COR-L47 (cell line): ENCODE measurements at places on chromosomes 5 and 9.

DNA sequence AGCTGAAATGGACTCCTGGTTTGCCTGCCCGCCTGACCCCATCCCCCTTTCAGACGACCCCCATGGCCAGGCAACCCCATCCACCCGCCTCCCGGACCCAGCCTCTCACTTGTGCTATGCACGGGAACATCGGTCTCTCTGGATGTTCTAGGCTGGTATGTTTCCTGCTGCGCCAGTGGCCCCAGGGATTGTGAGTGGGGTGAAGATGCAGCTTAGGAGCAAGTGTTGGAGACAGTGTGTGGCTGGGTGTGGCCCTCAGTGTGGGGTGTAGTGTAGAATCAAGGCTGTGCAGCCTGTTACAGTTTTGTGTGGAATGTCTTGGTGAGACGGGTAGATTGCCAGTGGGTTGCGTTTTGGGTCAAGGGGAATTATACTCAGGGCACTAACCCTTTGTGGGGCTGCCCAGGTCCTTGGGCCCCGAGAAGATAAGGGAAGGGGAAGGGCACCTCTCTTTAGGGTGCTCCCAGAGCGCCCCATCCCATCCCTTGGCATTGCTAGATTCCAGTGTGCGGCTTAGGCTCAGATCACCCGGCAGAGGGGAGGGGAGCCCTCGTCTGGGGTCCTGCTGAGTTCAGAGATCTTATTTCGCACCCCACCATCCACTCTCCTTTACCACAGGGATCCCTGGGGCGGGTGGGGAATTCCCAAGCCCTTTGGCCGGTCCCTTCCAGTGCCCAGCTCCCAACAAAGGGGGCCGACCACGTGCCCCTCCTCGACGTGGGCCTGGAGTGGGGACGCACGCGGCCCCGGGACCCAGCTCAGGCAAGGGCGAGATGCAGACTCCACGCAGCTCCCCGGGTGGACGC lies 4.6 kb downstream of the IER5L start:
- no peak for DNase-seq

DNA sequence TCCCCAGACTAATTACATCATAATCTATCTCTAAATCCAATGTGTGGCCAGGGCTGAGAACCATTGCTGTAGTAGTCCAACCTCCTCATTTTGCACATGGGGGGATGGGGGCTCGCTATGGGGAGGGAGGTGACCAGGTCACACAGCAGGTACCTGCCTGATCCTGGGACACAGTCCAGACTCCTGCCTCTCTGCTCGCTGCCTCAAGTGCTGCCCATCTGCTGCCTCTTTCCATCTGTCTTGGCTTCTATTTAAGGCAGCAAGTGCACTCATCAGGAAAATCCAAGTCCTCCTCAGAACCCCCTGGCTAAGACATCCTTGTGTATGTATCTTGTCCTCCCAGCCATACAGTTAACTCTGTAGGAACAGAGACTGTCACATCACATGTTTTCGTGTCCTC lies 57.7 kb upstream of the FRRS1L start:
- DNase-seq: no peak

GRCh38 chr5:35884191-35884769 lies 27.6 kb downstream of the IL7R start:
- no peak for DNase-seq

- no peak for DNase-seq
Measured at GRCh38 chr5:107170620-107171019, 500.1 kb downstream of the EFNA5 start.

- DNase-seq: no peak
Measured at GRCh38 chr9:73264631-73265030, 113.0 kb downstream of the ANXA1 start.

DNA sequence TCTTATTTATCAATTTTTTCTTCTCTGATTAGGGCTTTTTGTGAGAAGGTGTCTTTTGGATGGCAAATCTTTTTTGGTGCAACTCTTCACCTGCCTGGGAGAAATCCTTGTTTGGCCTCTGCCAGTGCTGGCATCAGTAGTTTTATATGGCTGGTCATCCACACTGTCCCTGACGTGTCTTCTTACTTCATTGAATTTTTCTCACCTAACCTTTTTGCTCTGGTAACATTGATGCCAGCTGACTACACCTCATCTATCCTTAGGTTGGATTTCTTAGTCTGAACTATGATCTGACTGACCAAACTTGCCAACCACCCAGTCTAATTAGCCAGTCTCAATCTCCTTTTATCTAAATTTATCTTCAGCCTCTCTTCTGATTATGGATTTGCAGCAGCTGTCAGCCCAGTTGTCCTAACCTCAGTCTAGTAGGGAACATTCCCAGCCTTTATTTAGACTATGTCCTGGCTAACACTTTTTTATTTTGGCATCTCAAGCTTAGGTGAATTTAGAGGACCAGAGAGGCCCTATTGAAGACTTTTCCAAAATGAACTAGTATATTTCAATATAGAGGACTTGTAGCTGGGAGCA lies 10.6 kb upstream of the TMEM38B start:
- DNase-seq: no peak

DNA sequence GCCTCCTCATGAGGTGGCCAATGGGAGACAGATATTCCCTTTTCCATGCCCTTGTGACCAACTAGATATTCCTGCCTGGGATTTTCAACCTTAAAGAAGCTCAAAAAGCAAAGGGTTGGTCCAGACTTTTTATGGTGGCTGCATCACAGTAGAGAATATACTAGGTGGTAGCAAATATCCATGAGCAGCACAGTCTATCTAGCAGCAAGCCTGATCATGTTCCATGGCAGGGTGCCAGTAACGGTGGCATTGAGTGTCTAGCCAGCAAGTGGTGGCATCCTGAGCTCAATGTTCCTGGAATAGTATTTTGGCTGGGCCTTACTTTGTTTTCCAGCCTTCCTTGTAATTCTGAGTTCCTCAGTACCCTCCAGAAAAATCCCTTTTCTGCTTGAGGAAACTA lies 25.8 kb downstream of the CDC25C start:
- DNase-seq: peak; percentile 68

DNA sequence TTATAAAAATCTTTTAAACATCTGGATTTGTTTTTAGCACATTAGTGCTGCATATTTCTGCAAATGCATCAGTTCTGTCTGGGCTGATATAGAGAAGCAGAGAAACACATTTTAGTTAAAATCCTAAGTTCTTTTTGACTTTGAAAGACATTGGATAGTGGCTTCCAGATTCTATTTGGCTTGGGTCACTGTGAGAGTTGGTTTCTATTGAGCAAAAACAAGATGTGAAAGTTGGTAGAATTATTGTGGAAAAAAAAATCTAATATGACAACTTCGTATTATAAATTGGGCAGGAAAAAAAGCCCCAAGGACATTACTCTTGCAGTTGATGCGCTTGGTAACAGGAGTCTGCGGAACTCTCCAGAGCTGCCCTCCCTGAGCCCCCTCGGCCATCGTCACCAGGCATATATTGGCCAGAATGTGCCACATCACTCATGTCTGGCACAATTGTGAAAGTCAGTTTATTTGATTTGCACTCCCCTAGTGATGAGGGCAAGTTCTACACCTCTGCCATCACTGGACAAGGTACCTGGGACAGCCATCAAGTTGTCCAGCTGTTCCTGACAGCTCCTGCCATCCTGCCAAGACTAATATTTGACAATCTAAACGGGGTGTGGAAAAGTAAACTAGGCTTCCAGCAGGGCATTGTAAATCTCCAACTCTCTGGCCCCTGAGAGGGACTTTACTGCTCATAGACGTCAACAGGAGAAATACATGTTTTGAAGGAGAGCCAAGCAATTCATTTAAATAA lies 334.5 kb downstream of the TENT4A start:
- peak; percentile 3 for DNase-seq

GRCh38 chr9:38062498-38063362 lies 6.3 kb downstream of the SHB start:
- no peak for DNase-seq

GRCh38 chr5:119397518-119398380 lies 41.9 kb downstream of the TNFAIP8 start:
- no peak for DNase-seq

- DNase-seq: no peak
Measured at GRCh38 chr9:82108941-82109340, 120.4 kb downstream of the SPATA31D1 start.

DNA sequence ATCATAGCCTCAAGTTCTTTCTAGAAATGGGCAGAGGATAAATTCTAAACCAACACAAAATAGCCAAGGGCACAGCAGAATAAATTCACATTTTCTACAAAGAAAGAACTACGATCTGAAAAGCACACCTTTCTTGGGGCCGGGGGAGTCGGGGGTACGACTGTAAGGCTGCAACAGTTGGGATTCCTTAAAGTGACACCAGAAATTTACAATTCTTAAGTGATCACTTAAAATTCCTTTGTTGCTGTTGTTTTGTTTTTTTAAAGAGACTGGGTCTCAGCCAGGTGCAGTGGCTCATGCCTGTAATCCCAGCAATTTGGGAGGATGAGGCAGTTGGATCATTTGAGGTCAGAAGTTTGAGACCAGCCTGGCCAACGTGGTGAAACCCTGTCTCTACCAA lies 95.8 kb downstream of the CDK5RAP2 start:
- DNase-seq: no peak

DNA sequence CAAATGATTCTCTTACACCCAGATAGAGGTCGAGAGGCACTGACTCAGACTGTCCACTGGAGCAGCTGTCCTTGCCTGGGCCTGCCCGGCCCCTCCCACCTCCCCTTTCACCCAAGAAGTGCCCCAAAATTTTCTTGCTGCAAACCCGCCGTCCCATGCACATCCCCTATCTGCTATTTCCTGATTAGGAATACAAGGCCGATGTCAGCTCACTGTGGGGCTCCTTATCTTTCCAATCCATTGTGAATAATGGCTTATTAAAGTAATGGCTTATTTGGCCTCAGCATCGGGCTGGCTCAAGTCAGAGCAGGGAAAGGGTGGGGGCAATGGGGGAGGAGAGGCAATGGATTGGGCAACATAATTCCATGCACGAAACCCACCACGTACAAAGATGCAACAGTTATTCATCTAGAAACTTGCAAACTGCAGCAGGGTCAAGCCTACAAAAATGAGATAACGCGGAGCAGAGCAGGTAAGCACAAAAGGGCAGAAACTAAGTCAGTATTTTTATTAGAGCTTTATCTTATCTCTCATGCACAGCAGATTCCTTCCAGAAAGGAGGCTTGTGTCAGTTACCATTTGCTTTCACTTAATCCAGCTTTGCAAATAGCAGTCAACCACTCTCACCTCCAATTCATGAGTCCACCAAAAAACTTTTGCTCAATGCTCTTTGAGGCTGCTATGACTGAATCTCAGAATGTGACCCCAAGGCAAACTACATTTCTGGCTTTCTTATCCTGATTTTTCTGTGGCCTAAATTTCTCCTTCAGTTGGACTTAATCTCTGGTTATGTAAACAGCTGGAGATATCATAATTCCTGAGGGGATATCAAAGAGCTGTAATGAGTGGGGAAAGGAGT lies 138.2 kb upstream of the OSMR start:
- DNase-seq: no peak

- DNase-seq: no peak
Measured at GRCh38 chr9:134034215-134035040, 9.1 kb downstream of the BRD3OS start.

DNA sequence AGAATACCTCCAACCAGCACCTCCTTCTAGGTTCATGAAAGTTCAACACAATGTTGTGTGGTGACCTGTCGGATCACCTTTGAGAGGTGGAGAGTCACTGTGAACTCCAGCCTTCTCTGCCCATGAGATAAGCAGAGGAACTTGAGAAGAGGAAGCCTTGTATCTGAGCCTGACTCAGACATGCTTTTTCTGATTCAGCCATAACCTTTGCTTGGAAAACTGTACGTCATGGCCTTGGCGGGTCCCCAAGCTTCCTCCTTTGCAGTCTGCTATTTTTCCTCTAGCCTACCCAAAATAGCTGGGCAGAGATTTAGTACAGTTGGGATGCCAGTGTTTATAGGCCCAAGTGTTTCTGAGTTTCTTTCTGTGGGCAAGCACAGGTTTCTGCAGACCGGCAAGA lies 274.7 kb downstream of the CETN3 start:
- no peak for DNase-seq

- no peak for DNase-seq
Measured at GRCh38 chr5:106142116-106142515, 1528.6 kb downstream of the EFNA5 start.

DNA sequence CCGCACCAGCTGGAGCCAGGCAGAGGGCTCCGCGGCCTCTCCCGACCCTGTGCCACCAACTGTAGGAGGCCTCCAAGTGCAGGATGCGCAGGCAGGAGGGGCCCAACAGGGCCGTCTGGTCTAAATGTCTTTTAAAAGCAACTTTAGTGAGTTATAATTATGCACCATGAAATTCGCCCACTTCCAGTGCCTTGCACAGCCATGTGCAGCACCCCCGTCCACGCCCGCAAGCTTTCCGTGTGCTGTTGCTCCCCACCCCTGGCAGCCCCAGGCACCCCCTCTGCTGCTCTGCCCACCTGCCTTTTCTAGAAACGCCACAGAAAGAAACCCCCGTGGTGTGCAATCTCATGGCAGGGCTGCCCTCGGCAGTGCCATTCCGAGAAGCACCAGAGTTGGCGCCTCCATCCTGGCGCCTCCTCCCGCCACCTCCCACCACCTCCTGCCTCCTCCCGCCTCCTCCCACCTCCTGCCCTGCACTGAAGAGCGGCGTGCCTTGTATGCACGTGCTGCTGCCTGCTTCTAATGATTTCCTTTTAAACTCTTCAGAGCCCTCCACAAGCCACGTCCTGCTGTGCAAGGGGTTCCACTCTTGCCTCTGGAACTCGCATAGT lies 7.5 kb upstream of the SLC6A18 start:
- no peak for DNase-seq

DNA sequence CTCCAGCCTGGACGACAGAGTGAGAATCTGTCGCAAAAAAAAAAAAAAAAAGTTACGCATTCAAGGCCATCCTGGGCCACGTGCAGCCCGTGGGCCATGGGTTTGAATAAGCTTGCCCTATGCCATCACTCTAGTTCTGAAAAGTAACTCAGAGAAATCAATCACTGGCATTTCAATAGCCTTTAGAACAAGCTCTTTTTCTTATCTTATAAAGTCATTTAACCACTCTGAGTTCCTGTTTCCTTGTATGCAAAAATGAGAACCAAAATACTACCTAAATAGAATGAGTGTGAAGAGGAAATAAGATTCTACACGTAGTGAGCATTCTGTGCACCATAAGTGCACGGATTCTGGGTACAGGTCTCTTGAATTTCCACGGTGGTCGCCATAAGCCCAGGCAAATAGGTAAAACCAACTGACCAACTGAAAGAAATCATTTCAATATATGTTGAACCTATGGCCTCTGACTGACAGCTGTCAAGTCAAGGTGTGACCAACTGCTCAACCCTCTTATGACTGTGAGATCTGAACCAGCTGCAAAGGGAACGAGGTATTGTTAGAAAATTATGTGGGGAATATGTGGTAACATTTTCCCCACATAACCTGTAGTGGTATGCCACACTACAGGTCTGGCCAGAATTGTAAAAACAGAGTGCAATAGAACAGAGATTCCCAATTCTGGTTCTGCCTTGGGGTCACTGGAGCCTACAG lies 143.9 kb upstream of the LHFPL2 start:
- DNase-seq: no peak

DNA sequence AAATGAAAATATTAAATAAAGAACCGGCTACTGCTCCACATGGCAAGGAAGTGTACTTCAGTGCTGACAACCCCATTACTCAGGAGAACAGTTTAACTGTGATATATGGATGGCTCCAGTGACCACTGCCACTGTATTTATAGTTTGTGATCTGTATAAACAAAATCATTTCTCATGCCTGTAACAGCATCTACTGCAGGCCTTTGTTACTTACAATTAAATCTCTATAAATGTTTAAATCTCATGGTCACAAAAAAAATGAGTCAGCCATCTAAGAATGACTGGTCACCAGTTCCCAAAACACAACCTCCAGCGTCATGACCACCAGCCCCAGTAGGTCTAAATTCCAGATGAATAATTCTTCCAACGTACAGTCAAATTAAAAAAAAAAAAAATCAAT lies 24.6 kb downstream of the SERINC5 start:
- DNase-seq: no peak

GRCh38 chr5:153835891-153836515 lies 202.7 kb downstream of the FAM114A2 start:
- no peak for DNase-seq
